ENCODE measurements at places on chromosomes 1 and 21.

GRCh38 chr1:203652724-203653461 is 26.3 kb downstream of the ATP2B4 start:
- DNase-seq, result no peak

GRCh38 chr1:26996024-26996423 is 2.5 kb downstream of the TRNP1 start:
- no peak for DNase-seq

DNA sequence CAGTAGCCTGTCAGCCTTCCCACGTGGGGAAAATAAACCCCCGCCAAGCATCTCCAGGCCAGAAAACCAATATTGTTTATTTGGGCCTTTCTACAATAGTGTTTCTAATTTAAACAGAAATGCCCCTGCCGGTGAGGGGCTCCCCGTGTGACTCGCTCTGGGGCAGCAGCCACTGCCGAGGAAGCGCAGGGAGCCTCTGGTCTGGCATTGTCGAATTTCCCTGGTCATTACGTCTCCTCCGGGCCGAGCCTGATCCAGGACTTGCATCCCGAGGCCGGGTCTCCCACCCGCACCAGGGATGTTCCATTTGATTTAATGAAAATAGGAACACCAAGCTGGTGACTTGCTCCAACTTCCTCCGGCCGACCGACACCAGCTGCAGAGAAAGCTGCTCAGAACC is 20.5 kb downstream of the PRDM16 start:
- no peak for DNase-seq

DNA sequence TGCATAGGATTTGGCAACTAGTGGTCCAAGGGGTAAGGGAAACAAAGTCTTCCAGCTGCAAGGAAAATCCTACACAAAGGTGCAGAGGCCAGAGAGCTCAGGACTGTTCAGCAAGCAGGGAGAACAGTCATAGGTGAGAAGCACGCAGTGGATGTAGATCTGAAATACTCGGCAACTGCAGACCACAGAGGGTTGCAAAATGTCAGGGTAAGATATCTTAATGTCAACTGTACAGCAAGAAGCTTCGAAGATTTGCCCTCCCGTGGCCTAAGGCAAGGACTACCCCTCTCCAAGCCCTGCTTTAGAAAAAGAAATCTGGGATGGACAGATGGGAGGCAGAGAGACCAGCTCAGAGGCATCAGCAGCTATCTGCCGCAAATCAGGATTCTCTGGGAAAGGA is 153.4 kb upstream of the IRF2BP2 start:
- DNase-seq, result no peak

DNA sequence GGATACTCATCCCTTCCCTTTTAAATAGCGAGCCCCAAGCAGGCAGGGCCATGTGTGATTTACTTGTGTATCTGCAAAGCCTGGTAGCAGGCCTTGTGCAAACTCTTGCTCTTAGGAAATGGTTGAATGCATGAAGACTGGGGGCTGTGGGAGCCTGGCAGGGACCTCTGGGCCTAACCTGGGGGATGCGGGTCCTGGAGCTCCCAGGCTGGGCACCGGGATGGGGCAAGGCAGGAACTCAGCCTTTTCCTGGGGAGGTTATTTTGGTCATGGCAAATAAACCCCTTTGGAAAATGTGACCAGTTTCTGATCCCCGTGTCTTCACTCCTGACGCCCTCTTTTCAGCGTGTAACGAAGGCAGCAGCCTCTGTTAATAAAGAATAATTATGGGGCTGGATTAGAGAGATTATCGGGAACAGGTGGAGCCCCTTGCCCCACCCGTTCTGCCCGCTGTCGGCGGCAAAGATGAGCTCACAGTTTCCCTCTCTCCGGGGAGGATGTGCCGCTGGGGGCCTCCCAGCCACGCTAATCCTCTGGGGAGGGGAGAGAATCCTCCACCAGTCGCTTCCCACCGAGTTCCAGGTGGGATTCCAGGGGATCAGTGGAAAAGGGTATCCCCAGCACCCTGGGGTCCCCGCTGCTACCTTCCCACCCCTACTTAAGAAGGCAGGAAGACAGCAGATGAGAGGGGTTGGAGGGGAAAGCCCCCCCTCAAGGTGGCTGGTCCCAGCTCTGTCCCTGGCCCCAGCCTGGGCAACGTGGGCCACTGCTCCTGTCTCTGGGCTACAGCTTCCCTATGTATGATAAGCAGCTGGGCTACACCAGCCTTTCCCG is 69.7 kb upstream of the WNT4 start:
- DNase-seq, result no peak

DNA sequence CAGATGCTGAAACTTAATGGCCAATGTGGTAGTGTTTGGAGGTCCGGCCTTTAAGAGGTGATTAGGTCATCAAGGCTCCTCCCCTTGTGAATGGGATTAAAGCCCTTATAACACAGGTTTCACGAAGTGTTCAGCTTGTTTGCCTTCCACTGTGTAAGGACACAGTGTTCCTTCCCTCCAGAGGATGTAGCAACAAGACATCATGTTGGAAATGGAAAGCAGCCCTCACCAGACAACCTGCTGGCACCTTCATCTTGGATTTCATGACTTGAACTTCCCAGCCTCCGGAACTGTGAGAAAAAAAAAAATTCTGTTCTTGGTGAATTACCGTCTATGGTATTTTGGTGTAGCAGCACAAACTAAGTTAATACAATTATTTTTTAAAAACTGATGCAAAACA is 613.8 kb downstream of the KIF26B start:
- DNase-seq, result no peak

- DNase-seq, result no peak
Measured at GRCh38 chr1:214791961-214792360, 189.0 kb downstream of the CENPF start.

GRCh38 chr1:23343221-23344110 is 618 bp downstream of the HNRNPR start:
- DNase-seq, result no peak

GRCh38 chr1:59026472-59026948 is 242.7 kb upstream of the JUN start:
- DNase-seq, result no peak

DNA sequence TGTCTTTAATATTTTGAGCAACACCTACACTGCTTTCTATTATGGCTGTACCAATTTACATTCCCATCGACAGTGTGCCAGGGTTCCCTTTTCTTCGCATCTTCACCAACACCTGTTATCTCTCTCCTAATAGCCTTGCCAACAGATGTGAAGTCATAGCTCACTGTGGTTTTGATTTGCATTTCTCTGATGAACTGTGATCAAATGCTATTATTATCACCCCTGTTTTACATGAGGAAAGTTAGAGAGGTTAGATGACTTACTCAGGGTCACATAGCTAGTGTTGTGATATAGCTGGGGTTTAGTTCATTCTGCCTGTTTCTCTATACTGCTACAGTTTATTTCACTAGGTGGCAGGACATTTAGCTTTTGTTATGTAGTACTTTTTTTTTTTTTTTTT is 204.1 kb downstream of the FMN2 start:
- DNase-seq, result no peak

GRCh38 chr1:87953732-87954344 is 625.2 kb downstream of the LMO4 start:
- DNase-seq, result peak; percentile 21

DNA sequence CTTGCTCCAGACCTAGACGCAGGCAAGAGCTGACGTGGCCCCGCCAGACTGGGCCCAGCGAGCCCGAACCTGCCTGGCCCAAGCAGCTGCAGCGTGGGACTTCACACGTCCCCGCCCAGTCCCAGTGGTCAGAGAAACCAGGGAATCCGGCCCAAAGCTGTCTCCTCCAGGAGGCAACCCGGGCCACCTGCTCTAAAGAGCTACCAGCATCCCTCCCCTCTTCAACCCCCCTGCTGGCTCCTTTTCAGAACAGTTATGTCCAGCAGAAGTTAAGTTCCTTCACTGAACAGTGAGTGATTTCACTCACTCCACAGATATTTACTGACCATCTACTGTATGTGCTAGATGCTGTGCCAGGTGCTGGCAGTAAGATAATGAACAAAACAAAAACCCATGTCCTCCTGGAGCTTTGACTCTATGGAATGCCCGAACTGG is 2.1 kb upstream of the EFNA1 start:
- no peak for DNase-seq

DNA sequence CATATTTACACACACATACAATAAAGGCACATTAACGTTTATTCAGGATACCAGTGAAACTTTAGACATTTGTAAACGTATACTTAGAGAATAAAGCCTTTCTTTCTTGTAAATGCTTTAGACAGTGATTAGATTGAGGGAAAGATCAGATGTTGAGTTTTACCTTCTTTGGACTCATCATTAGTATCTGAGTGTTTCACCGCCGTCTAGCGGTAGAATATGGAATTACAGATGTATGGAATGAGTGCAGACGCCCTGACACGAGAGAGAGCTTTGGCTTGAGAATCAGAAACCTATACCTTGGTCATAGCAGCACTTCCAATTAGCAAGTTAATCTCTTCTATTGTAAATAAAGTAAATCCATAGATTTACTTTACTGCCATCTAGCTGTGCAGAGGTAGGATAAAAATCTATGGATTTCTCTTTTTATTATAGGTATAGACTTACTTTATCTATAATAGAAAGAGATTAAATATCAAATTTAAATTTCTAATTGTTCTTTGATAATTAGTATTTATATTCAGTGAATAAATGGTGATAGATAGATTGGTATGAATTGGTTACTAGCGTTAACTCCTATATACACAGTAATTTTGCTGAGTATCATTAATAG is 12.6 kb downstream of the FLG2 start:
- DNase-seq, result peak; percentile 28

DNA sequence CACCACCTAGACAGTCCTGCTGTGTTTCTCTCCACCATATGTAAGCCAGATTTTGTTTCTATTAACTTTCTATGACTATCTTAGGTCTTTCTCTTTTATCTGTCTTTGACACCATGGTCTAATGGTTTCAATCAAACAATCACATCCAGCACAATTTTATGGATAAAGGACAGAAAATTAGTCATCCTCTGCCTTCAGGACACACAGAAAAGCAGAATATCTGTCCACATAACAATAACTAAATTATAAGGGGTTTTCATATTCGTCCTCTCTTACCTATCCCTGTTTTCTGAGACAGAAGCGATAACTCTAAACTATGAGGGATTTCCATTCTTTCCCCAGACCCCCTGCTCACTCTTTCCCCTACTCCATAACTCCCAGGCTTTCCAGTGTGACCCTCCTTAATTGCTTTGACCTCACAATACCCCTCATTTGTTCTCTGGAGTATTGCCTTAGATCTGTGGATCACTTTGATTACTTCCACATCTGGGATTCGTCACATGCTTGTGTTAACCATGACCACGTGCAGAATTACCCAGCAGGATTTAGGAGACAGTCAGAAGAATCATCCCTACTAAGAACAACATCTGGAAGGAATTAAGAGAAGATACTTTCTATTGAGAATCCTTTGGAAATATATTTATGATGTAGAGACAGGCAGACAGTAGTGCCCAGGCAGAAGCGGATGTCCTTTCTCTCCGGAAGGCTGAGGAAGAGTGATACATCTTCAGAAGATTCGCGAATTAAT is 108.2 kb upstream of the GREM2 start:
- no peak for DNase-seq

GRCh38 chr1:44757420-44757819 is 17.8 kb downstream of the KIF2C start:
- no peak for DNase-seq

DNA sequence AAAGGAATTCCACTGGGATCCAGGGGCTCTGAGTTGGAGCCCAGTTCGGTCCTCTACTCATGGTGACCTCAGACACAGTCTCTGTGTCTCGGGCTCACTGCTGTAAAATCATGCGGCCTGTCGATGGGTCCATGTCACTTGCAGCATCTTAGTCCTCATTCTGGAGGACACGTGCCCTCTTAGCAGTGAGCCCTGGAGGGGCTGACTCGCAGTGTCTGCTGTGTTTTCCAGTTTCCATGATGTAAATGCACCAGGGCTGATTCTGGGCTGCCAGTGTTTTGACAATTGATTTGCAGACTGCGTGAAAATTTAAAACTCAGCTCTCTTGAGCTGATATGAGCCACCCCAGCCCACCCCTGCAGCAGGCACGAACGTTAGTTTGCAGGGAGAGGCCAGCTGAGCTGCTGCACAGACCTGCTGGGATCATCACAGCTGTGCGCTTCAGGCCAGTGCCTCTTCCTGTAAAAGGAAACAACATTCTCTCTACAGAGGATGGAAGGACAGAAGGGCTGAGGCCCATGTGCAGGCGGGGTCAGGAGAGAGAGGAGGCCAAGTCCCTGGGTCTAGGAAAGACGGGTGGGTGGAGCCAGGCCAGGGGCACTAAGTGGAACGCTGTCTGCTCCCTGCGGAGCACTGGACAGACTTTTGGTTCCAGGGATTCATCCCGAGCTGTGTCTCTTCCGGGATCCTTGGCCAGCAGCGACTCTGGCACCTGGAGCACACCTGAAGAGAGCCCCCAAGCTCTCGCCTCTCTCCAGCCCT is 42.6 kb downstream of the RSPH1 start:
- DNase-seq, result no peak

DNA sequence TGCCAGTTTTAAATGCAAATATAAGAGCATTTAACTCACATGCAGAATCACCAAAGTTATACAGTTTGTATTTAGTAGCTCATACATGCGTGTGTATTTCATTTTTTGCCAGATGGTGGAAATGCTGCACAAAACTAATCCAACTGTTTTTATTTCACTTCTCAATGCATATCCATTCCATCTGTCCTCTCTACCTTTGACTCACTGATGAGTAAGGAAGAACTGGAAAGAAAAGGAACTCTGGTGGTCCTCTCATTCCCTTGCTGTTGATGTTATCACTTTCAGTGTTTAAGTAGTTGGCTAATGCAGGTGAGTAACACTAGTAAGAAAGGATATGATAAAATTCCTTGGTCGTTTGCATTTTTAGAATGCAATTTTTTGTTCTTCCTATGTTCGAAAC is 5.7 kb upstream of the SLC1A7 start:
- no peak for DNase-seq

DNA sequence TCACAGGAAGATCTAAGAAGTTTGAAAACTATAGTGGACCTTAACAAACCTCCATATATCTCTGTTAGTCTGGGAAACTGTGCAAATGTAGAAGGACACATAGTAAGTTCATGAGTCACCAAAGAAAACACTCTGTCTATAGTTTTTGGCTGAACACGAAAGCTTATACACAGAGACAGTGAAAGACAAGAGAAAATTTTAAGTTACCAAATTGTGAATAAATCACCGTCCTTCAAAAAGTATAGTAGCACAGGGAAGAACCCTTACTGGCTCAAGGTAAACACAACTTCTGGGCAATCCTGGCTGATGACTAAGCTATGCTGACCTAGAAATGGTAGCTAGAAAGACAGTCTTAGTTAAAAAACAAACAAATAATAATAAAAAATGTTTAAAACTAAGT is 1057.9 kb downstream of the AMY1C start:
- DNase-seq, result no peak

DNA sequence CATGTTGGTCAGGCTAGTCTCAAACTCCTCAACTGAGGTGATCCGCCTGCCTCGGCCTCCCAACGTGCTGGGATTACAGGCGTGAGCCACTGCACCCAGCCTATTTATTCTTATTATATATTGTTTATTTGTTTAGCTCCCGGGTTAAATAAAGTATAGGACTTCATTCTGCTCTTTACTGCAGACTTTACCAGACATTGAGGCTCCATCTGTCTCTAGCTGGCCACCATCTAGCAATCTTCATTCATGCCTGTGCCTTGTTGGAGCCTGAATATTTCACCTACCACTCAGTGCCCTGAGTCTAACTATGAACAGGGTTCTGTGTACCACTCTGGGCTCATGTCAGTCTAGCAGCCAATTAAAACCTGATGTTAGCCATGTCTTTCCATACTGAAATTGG is 2.1 kb upstream of the DDAH1 start:
- DNase-seq, result no peak

- no peak for DNase-seq
Measured at GRCh38 chr1:177928194-177928593, 41.7 kb downstream of the SEC16B start.

GRCh38 chr1:112692681-112693080 is 14.2 kb downstream of the RHOC start:
- DNase-seq, result no peak
